Activated CD8-positive, alpha-beta memory T cell treated with anti-CD3 and anti-CD28 coated beads, Interleukin-2, amount 50 U/mL, for 48 hours (primary cell): ENCODE measurements at places on chromosomes 2 and 18.

- DNase-seq = no peak
Observed at GRCh38 chr18:23710068-23710527, 20.8 kb downstream of the LAMA3 start.

DNA sequence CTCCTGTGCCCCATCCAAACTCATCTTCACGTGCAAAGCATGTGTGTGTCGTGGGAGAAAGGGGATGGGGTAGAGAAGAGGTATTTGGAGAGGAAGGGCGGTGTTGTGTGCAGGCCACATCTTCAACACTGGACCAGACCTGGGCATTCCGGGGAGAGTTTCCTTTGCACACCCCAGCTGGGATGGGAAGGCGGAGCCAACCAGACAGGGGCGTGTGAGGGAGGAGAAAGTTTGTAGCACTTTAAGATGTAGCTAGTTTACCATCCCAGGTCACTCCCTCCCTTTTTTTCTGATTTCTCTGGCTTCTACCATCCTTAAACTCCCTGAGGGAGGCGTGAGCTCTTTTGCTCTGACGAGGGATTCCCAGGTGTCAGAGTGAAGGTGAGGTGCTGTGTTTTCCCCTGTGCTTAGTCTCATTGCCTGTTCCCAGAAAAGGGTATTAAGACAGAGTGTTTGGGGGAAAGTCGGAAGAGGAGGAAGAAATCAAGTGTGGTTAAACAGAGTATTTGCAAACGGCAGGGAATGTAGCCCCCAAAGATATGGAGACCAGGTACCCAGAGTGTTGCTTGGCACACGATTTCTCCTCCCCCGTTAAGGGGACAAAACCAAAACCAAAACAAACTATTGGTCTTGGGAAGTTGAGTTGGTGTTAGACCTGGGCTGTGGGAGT, 1.6 kb downstream of the SETBP1 start:
- DNase-seq = no peak

DNA sequence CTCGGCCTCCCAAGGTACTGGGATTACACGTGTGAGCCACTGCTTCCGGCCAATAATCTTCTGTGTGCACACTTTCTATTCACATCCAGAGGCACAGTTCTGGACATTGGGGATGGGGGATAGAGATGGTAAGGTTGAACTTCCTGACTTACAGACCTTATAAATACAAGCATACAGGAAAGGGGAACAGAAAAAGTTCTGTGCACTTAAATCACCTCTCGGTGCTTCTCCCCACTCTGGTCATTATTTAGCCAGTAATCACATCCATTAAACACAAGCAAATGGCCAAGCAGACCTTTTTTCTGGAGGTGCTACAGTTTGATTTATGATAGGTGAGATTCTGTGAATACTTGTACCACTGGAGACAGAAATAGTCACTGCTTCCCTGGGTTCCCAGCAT, 110.6 kb downstream of the CRIM1 start:
- DNase-seq = no peak

- DNase-seq = no peak
Observed at GRCh38 chr2:214127571-214127970, 283.3 kb upstream of the VWC2L start.

GRCh38 chr2:239380831-239381708, 19.8 kb downstream of the HDAC4 start:
- DNase-seq = peak; percentile 73

GRCh38 chr2:168075446-168075845, 171.9 kb downstream of the STK39 start:
- no peak for DNase-seq

GRCh38 chr2:98909317-98910211, 26.5 kb downstream of the CRACDL start:
- DNase-seq = peak; percentile 50

- DNase-seq = no peak
Observed at GRCh38 chr2:26651799-26652198, 10.6 kb upstream of the CIB4 start.

- no peak for DNase-seq
Observed at GRCh38 chr2:161400076-161400475, 16.0 kb upstream of the TBR1 start.

- no peak for DNase-seq
Observed at GRCh38 chr18:58196164-58196563, 152.1 kb downstream of the NEDD4L start.

DNA sequence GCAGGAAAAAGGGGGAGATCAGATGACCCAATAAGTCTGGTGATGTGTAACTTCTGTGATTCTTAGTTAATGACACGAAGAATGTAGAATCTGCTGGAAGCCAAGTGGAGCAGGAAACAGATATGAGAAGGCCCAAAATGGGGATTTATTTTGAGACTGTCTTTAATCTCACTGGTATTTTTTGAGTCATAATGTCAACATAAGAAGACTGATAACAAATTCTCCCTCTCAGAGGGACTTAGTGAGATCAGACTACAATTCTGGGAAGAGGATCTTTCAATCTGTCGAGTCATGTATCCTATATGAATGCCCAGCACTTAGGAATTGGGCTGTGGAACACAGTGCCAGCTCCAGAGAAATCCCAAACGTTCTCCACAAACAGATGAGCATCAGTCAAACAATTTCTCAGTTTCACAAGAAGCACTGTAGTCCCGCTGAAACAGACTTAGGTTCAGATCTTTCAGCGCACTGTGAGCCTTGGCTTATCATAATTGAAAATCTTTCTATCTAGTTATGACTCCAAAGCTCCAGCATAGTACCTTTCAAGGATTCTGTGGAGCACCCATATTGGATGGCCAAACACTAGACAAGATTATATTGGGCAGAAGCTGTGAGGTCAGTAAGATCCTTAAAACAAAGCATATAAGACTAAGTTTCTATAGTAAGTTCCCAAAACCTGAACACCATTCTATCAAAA, 738.2 kb downstream of the LRP1B start:
- no peak for DNase-seq

GRCh38 chr2:101809698-101810097, 112.2 kb downstream of the MAP4K4 start:
- DNase-seq = no peak

DNA sequence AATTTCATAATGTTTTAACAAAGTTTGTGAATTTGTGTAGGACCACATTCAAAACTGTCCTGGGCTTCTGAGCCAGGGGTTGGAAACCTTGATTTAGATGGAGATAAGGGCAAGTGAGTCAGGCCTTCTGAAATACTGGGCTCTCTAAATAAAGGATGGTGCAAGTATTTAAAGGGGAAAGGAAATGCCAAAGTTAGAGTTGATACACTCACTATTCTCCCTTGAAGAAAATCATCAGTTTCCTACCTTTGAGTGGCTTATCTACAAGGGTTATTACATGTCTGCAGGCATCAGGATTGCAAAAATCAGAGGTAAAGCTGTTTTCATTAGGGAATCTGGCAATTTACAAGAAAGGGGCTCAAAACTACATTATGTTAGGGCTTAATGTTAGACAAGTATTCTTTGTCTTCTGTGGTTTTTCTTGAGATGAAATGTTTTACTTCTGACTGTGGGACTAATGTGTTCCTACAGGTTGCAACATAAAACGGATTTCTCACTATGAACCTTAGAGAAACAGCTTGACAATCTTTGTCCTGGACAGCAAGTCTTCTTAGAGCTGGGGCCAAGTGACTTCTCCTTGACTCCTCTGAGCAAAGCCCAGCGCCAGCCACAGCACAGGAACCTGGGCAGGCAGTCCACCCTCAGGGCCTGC, 31.1 kb downstream of the RNU4ATAC start:
- no peak for DNase-seq

DNA sequence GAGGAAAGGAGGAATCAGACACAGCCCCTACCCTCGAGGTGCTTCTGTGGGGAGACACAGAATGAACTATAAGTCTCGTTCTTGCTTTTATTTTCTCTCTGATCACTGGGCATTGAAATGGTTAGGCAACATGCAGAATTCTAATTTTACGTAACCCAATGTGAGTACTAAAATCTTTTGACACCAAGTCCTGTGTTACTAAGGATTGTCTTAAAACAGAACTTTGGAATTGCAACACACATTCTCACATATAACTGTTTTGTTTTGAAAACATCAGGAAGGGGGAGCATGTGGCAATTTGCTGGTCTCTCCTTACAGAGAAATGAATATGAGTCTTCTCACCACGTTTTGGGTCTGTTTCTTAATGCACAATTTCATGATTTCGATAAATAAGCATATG, 23.6 kb upstream of the SULT1C4 start:
- no peak for DNase-seq

- no peak for DNase-seq
Observed at GRCh38 chr18:5543773-5544389, at the start of gene EPB41L3. Gene EPB41L3 (minus strand): TSS chr18:5543997. CDS start chr18:5489183, 54,814 bp downstream.

GRCh38 chr2:20080428-20080827, 29.0 kb upstream of the LAPTM4A start:
- DNase-seq = no peak

- no peak for DNase-seq
Observed at GRCh38 chr2:2174956-2175355, 156.1 kb downstream of the MYT1L start.

GRCh38 chr2:1773883-1774282, 29.6 kb upstream of the PXDN start:
- DNase-seq = no peak

GRCh38 chr2:879540-879939, 71.1 kb upstream of the SNTG2 start:
- peak; percentile 25 for DNase-seq

DNA sequence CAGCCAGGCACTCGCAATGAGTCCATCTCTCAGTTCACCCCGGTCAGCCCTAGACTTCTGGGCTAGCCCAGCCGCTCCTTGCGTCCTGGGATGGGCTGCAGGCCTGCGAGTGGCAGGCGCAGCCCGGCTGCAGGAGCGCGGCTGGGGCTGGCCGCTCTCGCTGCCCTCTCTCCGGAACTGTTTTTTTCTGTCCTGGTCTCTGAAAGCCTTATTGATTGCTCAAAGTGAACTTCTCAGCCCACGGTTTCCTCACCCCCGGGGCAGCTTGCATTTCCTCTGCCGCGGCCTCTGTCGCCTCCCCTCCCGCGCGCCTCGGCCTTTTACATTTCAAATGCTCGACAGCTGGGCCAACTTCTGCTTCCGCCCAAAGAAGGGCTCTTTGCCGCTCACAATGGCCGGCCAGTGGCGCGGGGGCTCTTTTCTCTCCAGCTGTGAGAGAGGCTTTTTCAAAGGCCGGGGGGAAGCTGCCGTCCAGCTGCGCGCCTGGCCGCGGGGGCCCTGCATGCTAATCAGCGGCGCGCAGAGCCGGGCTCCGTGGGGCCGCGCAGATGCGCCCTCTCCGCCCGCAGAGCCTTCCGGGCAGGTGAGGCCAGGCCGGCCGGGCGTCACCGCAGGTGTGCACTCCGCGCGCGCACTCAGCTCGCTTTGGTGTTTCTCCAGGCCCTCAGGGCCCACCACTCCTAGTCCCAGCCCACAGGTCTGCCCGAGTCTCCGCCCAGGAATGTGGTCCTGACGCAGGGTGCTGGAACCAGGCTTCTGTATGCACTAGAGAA, 513.8 kb downstream of the RNF144A start:
- DNase-seq = peak; percentile 79

DNA sequence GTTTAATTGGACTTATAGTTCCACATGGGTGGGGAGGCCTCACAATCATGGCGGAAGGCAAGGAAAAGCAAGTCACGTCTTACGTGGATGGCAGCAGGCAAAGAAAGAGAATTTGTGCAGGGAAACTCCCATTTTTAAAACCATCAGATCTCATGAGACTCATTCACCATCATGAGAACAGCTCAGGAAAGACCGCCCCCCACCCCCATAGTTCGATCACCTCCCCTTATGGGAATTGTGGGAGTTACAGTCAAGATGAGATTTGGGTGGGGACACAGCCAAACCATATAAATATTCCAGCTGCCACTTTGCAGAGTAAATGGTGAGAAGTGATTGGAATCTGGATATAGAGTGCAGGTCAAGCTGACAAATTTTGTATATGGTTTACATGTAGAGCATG, 187.4 kb downstream of the ARL4C start:
- no peak for DNase-seq

GRCh38 chr2:136389809-136390208, 271.9 kb upstream of the CXCR4 start:
- DNase-seq = no peak

DNA sequence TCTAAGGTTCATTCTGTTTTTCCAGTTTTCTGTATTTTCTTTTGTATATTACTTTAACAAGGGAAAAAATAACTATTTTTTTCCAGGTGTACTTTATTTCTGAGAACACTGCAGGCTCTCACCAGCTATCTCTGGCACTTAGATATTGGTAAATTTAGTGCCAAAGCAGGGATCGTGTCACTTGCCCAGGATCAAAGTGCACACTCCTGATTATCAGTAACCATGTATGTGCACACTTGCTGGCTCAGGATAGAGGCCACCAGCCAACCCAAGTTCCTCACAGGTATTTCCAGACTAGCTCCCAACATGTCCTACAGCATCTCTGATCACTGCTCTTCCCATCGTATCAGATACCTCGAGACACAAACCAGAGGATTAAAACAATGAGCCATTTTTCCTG, 5.8 kb upstream of the FZD5 start:
- DNase-seq = no peak

- DNase-seq = no peak
Observed at GRCh38 chr18:77366720-77367641, 117.3 kb downstream of the GALR1 start.

- no peak for DNase-seq
Observed at GRCh38 chr18:36249392-36249791, 48.1 kb upstream of the FHOD3 start.

DNA sequence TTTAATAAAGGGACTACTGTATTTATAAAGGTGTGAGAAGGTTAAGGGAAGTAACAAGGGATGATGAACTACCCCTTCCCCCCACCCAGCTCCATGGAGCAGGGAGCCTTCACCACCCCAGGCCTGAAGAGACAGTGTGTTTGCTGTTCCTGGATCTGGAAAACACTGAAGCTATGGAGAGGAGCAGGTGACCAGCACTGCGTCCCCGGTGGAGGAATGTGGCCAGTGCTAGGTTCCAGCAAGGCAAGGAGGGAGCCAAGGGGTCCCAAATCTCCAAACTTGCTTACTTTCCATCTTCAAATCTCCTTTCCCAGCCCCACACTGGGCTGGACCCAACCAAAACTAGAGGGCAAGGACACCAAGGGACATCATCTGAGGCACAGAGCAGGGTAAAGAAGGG, 128.7 kb upstream of the CD302 start:
- DNase-seq = no peak

DNA sequence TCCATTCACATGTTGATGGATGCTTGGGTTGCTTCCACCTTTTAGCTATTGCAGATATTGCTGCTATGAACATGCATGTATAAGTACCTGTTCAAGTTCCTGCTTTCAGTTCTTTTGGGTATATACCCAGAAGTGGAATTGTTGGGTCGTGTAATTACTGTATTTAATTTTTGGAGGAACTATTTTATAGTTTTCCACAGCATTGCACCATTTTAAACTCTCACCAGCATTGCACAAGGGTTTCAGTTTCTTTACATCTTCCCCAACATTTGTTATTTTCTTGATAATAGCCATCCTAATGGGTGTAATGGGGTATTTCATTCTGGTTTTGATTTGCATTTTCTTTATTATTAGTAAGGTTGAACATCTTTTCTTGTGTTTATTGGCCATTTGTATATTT, 16.0 kb downstream of the ACTR3 start:
- DNase-seq = no peak

GRCh38 chr18:25081001-25081400, 271.0 kb downstream of the ZNF521 start:
- DNase-seq = no peak
